Activated naive CD8-positive, alpha-beta T cell treated with anti-CD3 and anti-CD28 coated beads, Interleukin-2, amount 50 U/mL, for 16 hours (primary cell): ENCODE measurements at places on chromosomes 5 and 9.

DNA sequence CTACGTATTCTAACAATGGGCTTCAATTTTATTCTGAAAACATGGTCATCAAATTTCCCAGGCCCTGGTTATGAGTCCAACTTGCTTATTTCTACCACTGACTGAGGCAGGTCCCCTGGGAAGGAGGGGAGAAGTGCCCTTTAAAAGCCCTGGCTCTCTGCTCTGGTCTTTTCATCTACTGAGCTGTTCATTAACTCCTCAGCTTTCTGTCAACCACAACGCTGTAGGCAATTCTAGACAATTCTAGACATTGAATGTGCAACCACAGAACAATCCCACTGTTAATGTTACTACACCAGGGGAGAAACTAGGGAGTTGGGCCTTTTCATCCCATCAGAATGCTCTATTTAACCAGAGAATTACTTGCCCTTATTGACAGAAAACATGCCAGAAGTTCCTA, 10.0 kb downstream of the MOCS2 start:
- no peak for DNase-seq

DNA sequence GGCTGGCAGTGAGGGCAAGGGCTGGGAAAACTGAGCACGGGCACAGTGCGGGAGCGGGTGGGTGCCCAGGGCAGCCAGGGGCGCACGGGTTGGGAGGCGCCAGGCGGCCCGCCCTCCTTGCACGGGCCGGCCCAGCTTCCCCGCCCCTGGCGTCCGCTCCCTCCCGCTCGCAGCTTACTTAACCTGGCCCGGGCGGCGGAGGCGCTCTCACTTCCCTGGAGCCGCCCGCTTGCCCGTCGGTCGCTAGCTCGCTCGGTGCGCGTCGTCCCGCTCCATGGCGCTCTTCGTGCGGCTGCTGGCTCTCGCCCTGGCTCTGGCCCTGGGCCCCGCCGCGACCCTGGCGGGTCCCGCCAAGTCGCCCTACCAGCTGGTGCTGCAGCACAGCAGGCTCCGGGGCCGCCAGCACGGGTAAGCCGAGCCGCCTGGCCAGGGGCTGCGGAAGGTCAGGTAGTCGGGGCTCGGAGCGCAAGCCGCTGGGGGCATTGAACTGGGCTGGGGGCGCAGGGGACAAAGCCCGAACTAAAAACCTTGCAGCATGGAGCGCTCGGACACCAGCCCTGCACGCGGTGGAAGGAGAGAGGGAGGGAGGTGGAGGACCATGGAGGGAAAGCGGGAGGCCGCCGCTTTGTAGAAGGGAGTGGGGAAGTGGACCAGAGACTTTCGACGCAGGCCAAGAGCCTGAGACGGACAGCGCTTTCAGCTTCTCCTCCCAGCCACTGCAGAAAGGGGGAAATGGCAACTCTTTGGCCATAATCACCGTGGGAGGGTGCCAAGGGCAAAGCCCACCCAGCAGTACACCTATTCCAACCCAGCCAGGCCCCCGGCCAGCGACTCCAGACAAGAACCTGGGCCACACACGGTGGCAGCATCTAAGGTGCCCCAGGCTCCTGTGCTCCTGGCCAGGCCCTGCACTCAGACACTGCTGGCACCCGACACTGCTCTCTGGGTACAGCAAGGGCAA, at the start of gene TGFBI:
TGFBI (plus strand) TSS at position 207 of the 961 bp plus-strand sequence; CDS start at position 275, 68 bp downstream.
- DNase-seq, result no peak

- DNase-seq, result no peak
Observed at GRCh38 chr9:129712634-129713401, 40.0 kb downstream of the PTGES start.

- DNase-seq, result no peak
Observed at GRCh38 chr9:14346811-14347405, 33.0 kb upstream of the NFIB start.

GRCh38 chr9:15522130-15522755, 11.5 kb upstream of the PSIP1 start:
- DNase-seq, result no peak

DNA sequence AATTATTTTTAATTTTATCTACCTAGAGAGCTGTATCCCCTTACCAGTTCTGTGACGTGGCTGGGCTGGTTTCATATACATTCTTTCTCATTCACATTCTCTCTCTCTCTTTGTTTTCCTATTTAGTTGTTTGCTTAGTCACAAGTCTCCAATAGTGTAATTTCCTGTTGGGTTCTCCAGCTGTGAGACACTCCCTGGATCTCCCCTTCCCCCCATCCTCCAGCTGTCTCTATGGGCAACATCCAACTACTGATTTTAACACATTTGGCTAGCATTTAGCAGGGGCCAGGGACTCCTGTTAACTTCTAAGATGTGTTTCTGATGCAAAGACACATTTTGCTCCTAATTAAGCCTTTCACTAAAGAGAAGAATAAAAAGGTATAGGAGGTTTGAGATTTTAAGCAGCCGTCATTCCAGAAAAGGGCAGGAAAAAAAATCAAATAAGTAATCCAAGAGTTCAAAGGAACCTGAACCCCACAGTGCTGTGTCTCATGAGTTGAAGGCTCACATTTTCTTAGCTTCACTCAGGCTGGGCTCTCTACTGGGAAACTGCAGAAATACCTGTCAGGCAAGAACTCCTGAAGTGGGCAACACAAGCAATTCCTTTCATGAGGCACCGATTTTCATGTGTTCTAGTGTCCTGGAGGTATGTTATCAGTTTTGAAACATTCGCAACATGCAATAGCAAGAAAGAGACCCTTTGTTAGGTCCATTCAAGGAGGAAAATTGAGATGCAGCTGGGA, 198.7 kb upstream of the C9orf72 start:
- DNase-seq, result no peak

- DNase-seq, result no peak
Observed at GRCh38 chr9:124306098-124306735, 48.5 kb downstream of the NEK6 start.

- DNase-seq, result no peak
Observed at GRCh38 chr5:100828071-100828897, 74.8 kb downstream of the ST8SIA4 start.

GRCh38 chr9:90287567-90288274, 354.9 kb downstream of the DIRAS2 start:
- no peak for DNase-seq

GRCh38 chr5:16619136-16619535, 2.3 kb upstream of the RETREG1 start:
- DNase-seq, result no peak

DNA sequence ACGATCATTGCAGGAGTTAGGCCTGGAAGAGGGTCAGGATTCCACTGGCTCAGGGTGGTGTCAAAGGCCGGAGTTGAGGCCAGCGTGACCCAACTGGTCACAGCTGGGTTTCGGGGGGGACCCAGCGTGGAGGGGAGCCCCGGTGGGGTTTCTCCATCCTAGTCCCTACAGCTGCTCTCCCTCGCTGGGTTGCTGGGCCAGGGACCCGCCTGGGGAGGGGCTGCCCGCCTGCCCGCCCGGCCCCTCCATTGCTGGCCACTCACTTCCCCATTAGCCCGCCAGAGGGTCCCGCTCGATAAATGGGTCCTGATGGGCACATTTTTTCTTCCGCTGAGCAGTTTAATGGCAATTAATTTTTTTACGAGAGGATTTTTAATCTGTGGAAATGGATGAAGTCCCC, 8.8 kb downstream of the CCDC187 start:
- no peak for DNase-seq

- DNase-seq, result no peak
Observed at GRCh38 chr9:134215420-134215698, 51.0 kb upstream of the RNU6ATAC start.

DNA sequence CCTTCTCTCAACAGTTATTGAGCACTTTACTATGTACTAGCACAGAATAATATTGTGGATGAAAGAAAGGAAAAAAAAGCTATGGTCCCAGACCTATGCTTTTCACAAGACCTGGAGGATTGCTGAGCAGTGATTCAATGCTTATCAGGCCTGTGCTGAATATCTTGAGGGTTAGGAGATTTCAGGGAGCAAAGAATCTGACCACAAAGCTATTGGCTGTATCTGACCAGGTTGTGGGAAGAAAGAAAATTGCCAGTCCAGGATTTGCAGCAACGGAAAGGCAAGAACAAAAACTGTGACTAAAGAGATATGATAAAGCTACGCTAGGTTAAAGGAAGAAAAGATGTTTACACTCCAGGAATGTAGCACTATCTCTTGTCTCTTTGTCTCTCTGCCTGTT, 14.9 kb upstream of the MACIR start:
- no peak for DNase-seq

- DNase-seq, result no peak
Observed at GRCh38 chr5:109826-110225, 17.9 kb downstream of the PLEKHG4B start.

DNA sequence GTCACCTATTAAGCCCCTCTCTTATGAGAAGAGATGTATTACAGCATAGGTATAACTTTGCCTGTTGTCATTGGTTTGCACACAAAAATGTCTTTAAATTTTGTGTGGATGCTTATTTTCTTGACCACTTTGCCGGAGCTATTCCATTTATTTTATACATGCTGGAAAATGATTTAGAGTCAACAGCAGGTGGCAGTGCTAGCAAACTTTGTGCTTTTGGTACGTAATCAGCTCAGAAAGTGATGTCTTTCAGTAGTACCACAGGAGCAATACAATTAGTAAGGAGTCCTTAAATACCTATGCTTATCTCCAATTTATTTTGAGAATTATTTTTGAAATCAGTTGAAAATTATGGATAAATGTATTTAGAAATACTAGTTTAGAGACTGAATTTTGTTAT, 19.8 kb upstream of the NUDT12 start:
- DNase-seq, result no peak

DNA sequence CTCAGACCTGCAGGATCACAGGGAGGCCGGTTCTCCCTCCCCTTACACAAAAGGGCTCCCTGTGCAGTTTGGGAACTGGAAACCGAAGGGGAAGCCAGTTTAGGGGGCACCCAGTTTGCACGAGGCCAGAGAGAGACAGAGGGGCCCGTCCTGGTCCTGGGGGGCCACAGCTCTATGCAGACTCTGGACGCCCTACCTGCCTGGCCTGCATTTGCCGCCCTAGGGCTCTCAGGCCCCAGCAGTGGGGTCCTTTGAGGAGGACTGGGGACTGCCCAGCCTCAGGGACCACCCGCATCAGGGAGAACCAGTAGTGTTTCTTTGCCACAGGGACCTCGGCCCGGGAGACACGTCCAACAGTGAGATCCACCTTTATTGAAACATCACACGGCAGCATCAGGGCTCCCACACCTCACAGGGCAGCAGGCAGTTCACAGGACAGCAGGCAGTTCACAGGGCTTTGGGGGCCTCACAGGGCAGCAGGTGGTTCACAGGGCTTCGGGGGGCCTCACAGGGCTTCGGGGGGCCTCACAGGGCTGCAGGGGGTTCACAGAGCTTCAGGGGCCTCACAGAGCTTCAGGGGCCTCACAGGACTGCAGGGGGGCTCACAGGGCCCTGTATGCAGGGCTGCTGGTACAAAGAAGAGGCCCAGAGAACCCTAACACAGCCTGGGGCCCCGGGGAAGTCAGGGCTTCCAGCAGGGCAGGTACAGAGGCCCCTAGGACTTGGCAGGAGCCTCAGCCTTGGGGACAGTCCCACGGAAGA, 648 bp upstream of the NSMF start:
- no peak for DNase-seq

GRCh38 chr5:76546497-76547102, 76.6 kb downstream of the F2RL2 start:
- no peak for DNase-seq

DNA sequence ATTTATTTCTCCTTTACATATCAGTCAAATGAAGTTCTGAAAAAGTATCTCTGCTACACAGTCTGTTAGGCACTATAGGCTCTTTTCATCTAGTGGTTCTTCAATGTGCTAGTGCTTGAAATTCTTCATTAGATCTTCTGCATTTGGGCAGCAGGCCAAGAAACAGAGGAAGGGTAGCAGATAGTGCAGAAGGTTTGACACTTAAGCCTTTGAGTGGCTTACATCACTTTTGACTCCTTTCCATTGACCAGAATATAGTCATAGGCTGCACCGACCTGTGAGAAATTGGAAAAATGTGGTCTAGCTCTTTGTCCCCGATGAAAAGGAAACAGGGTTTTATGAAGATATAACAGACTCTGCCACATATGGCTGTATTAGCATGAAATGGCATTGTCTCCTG, 459.5 kb upstream of the PTGER4 start:
- DNase-seq, result no peak

GRCh38 chr9:13568405-13568804, 288.9 kb upstream of the MPDZ start:
- no peak for DNase-seq

DNA sequence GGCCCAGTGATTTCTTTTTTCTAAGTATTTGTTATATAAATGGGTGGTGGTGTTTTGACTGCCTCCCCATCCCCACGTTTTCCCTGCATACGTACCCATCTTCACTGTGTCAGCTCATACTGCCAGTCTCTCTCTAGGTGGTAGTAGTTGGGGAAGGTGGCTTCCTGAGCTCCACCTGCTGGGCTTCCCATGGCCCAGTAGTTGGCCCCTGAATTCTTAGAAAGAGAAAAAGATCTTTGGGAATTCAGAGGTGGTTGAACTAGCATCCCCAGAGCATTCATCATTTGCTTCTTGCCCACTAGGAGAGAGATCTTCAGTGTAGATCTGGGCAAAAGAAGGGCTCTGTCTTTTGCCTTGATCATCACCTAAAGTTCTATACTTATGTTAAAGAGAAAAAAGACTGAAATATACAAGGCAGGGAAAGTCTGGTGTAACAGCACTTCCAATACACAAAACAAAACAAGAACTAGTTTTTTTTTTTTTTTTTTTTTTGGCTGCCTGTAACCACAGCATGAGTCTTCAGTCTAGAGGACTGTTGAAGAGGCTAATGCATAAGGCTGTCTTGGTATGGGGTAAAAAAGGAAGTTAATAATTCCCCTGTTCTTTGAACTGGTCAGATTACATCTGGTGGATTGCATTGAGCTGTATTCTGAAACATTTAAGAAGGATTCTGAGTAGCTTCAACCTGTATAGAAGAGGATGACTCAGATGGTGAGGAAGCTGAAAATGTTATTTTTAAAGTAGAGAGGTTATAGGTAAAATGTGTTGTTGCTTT, 128.7 kb downstream of the ATG10 start:
- no peak for DNase-seq

DNA sequence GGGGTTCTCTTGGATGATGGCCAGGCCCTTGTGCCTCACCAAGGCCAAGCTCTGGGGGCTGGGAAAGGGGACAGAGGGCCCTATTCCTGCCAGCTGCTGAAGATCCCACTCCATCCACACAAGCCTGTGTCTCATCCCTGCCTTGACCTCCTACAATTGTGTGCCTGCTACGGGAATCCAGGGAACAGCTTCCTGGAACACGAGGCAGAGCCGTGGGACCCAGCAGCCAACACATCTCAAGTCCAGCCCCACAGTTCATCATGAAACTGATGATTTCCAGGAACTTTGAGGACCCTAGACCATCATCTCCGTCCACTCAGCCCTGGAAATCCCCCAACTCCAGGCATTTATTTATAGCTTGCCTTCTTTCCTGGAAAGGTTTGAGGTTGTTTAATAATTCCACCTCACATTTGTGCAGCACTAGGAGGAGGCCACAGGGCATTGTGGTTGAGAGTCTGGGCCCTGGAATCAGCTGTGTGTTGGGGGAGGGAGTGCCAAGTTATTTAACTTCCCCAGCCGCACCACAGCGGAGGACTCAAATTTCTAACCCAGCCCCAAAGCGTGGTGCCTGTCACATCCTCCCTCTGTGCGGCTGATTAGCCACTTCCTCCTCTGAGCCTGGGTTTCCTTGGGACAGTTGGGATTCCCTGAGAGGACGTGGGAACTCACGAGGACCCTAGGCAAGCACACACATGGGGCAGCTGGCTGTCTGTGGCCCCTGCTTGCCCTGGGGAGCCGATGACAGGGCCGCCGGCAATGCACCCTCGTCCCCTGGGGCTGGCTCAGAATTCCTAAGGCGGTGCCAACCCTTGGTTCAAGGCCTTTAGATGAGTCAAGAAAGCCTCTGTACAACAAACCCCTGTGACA, 58.2 kb upstream of the GGTA1 start:
- DNase-seq, result no peak
